ENCODE measurements at places on chromosomes 11 and 22.

DNA sequence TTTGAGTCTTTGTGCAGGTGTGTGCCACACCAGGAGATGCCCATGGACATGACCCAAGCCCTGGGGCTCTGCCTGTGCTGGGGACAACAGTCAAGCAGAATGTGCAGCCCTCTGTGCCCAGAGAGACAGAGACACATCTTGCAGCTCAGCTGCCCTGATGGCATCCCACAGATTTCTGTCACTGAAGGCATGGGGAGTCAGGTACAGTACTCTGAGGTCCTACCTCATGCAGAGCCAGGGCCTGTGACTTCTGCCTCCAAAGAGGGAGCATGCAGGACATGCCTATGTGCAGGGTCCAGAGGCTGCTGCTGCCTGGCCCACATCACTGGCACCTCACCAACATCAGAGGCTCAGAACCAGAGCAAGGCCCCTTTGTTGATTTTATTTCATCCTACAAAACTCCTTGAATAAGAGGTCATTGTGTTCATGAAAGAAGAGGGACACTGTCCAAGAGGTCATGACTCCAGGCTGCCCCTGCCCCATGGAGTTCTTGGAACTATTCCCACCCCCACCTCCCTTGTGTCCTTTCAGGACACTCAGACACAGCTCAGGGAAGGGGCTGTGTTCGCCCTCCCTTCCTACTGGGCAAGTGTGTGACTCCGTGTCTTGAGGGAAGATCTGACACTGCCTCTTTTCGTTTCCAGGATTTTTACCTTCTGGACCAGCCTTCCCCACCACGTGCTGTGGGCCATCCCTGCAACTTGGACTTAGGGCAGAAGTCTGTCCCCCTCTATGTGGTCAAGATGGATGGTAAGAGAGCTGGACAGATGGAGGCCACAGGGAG lies 62.3 kb downstream of the BTG4 start:
- no peak for DNase-seq

GRCh38 chr11:62108017-62108750 lies 15.6 kb upstream of the INCENP start:
- peak; percentile 78 for DNase-seq

GRCh38 chr11:70544774-70545609 lies 146.7 kb downstream of the CTTN start:
- DNase-seq: no peak

DNA sequence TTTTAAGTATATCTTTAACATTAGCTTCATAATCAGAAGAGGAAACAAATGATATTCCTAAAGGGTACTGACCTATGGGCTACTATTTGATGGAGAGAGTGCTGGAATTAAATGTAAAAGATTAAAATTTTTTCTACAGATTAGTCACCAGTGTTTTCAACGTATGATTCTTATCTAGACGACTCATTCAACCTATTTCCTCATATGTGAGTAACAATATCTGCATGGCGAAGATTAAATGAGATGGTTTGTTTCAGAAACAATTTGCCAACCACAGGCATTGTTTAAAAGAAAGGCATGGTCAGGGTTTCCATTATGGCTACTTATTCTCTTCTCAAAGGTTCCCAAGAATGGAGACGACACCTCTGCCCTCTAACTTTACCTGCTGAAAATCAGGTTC lies 20.4 kb downstream of the OR56B4 start:
- no peak for DNase-seq

DNA sequence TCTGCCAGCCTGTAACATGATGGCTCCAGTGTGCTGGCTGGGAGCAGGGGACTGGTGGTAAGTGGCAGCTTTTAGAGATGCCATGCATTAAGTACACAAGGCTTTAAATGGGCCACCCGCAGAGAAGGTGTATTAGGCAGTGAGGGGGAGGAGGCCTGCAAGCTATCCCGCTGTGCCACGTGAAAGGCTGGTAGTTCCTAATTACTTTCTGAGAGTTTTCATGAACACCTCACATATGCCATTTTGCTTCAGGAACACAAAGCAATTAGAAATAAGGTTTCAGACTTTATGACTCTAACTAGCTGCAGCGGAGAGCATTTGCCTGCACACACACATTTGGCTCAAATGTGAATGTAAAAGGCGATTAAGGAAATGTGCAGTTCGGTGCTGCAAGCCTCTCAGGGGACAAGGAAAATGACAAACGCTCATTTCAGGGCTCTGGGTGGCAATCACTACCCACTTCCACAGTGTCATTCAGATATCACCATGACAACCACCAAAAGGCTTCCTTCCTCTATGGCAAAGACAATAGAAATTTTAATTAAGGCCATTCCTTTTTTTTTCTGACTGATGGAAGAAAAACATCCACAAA lies 116.6 kb downstream of the PLEKHA7 start:
- DNase-seq: peak; percentile 3

DNA sequence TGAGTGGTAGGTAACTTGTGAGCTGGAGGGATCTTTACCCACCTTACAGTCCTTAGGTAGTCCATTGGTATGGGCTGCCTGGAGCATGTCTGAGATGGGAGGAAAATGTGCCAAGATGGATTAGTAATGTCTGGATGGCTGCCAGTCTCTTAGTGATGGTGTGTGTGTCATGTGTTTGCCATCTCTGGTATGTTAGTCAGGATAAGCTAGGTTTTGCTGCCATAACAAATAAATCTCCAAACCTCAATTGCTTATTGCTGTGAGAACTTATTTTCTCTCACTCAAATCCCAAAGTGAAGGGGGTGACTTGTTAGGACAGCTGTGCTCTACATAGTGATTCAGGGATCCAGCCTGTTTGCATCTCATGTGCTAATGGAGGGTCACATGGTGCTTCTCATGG lies 40.9 kb upstream of the MYEOV start:
- DNase-seq: no peak

GRCh38 chr11:130211781-130212401 lies 52.3 kb downstream of the ST14 start:
- no peak for DNase-seq

- no peak for DNase-seq
Measured at GRCh38 chr11:12375720-12376119, 1.7 kb upstream of the PARVA start.

DNA sequence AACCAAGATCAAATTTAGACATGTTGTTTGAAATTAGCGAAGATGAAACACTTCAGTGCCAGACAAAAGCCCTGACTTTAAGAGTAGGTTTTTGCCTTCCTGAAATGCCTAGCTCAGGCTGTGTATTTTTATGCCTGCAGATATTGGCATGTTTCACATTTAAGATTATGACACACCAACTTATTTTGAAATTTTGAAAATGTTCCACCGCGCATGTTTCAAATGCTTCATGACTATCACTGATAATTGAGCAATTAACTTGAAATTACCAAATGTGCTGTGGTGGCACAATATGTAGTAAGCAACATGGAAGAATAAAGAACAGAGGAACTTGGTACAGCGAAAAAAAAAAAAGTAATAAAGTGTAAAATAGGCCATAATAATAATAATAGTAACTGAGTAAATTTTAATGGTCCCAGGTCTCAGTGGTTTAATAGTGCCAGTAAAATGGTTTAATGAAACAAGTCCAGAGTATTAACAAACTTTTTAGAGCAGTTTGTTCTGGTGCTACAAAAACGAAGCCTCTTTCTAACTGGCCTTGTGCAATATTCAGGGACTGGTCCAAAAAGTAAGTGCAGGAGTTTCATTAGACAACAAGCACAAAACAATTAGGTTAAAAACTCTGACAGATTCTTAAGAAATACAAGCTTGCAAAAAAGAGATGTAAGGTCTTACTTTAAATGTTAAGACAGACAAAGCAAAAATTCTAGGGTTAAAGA lies 112.5 kb upstream of the SOX6 start:
- DNase-seq: no peak

GRCh38 chr11:121405646-121406045 lies 46.5 kb upstream of the SORL1 start:
- no peak for DNase-seq

DNA sequence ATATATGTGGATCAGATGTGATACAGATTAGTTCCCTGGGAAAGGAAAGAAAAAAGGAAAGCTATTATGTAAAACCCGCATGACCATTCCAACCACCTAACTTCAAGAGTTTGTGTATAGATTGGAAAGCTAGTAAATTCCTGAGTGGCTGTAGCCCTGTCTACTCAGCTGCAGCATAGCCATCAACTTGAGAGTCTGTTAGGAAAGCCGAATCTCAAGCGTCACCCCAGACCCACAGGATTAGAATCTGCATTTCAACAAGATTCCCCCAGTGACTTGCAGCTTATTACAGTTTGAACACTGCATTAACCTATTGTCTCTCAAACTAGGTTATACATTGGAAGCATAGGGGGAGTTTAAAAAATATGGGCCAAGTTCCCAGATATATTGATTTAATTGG lies 921.7 kb downstream of the LRRC4C start:
- no peak for DNase-seq

- no peak for DNase-seq
Measured at GRCh38 chr22:26825960-26826935, 168.9 kb downstream of the MIAT start.

DNA sequence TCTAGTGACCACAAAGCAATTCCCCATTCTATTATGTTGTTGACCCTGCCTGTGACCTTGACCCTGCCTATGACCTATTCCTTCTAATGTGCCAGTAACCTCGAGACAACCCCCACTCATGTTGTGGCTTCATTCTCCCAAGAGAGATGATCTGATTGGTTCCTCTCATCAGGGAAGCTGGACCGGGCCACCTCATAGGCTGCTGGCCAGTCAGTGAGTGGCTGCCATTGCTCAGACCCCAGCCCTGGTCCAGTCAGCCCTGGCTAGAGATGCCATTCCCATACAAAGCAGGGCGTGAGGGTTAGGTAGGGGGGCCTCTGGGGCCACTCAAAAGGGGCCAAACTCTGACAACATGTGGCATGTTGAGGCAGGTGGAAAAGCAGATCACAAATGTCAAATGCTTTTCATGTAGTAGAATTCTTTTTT lies 11.9 kb downstream of the SLC29A2 start:
- DNase-seq: no peak

GRCh38 chr11:5286901-5287300 lies 14.8 kb downstream of the OR51B4 start:
- DNase-seq: no peak

DNA sequence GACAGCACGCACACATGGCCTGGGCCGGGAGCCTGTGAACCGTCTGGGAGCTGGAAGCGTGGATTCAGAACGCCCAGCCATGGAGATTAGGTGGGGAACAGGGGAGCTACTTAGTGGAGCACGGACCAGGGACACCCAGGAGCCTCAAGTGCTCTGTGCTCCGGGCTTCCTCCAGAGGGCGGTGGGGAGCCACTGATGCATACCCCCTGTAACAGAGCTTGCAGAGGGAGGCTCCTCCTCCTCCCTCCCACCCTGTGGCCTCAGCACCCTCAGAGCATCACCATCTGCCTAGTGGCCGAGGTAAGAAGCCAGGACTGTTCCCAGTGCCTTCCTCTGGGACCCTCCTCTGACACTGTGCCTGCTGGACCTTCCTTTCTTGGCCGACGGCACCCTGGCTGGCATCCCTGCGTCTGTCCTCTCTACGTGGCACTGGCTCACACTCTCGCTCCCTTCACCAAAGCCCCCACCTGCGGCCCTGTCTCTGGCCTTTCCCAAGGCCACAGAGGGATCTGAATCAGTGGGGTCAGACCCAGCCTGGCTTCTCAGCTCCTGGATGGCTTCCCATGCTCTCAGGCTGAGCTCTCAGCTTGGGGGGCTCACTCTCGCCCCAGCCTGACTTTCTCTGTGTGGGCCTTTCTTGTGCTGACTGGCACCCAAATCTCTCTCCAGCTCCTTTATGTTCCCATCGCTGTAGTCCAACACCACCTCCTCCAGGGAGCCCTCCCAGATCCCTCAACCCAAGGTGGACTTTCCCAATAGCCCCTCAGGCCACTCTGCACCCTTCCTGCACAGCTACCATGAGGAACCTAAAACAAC lies 780.9 kb downstream of the BRD1 start:
- DNase-seq: no peak
